Non-pigmented ciliary epithelial cell (primary cell): ENCODE measurements at places on chromosomes 1 and 21.

DNA sequence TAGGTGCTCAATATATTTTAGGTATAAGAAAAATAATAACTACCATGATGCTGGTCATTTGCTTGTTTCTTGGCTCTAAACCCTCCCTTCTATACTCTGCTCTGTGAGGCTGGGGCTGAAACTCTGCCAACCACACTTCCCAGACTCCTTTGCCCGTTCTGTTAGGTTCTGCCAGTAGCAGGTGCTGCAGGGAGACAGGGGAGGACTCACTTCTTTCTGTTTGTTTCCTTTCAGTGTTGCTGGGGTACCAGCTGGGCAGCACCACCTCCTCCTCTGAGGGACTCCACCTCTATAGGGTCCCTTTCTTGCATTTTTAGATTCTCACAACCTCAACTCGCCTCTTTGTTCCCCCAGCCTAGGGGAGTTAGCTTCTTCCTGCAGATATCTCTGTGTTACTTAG lies 17.0 kb upstream of the SH2D2A start:
- no peak for DNase-seq

DNA sequence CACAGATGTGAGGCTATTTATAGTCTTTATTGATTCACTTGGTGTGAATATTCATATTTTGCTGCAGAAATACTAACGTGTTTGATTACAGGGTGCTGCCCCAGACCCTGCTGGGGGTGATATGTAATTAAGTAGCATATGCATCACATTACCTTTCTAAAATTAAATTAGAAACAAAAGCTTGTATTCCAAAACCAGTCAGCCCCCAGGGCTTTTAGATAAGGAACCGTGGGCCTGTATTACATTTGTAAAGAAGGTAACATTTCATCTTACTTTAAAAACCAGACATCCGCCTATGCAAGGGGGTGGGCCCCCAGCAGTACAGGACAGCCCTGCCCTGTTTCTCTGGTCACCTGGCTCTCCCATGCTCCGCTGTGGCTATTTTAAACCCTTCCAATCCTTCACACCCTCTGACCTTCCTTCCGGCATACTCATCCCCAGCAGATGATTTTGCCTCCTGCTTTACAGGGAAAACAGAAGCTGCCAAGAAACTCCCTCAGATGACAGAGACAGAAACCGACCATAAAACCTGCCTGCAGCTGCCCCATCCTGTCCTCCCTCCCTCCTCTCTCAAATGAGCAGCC lies 22.0 kb upstream of the KCNC4 start:
- no peak for DNase-seq

GRCh38 chr1:199778324-199778955 lies 249.1 kb upstream of the NR5A2 start:
- DNase-seq = no peak

- no peak for DNase-seq
Observed at GRCh38 chr1:153498746-153499145, 37.0 kb downstream of the S100A6 start.

DNA sequence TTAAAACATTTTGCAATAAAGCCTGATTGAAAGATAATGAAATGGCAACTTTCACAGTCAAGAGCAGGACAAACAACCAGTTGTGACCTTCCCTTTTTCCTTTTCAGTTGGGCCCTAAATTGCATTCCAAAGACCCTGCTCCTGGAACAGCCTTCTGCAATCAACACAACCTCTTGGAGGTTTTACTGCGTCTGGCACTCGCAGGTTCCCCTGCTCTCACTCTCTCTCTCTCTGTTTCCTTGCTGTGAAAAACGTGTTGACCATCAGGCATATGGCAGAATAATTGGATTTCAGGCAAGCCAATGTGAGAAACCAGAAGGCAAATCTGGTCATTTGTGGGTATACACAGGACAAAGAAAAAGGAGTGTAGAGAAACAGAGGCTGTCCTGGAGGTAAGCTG lies 23.2 kb downstream of the SLC44A5 start:
- no peak for DNase-seq

DNA sequence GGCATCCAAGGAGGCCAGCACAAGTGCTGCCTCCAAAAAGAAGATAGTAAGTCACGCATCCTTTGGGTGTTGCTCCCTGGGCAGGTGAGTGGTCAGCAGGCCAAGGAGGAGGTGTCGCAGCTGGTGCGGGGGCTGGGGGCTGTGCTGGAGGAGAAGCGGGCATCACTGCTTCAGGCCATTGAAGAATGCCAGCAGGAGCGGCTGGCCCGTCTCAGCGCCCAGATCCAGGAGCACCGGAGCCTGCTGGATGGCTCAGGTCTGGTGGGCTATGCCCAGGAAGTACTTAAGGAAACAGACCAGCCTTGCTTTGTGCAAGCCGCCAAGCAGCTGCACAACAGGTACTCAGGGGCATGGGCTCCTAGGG lies 4.3 kb downstream of the TRIM46 start:
- no peak for DNase-seq

DNA sequence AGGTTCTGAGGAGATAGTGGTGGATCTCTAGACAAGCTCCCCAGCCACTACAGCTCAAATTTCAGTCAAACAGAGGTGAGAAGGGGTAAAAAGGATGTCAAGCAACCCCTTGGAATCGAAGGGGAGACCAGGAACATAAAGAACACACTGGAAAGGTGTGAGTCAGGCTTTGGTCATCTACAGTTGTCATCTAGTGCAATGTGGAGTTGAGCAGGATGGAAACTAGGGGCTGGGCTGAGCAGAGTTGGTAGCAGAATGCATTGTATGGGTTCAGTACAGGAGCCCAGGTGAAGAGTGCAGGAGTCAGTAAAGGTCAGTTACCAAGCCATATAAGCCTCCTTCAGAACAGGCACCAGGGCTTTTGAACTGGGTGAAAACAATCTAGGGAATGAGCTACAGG lies 52.7 kb upstream of the VAV3 start:
- no peak for DNase-seq

- DNase-seq = no peak
Observed at GRCh38 chr1:76668046-76668445, 199.2 kb upstream of the ST6GALNAC5 start.

- no peak for DNase-seq
Observed at GRCh38 chr1:113692824-113693431, 66.4 kb downstream of the PHTF1 start.

DNA sequence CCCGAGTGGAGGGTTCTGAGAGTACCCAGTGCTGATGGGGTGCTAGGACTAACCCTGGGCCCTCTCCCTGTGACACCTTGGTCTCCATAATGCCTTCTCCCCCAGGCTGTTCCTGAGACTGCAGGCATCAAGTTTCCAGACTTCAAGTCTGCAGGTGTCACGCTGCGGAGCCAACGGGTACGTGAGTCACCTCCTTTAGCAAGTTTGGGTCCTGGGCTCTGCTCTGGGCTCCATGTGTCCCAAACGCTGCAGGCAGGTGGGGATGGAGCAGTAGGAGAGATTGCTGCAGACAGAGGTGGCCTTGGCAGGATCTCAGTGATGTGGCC lies 6.0 kb downstream of the DMAP1 start:
- DNase-seq = no peak

- no peak for DNase-seq
Observed at GRCh38 chr1:115632251-115633026, 9.3 kb upstream of the VANGL1 start.

DNA sequence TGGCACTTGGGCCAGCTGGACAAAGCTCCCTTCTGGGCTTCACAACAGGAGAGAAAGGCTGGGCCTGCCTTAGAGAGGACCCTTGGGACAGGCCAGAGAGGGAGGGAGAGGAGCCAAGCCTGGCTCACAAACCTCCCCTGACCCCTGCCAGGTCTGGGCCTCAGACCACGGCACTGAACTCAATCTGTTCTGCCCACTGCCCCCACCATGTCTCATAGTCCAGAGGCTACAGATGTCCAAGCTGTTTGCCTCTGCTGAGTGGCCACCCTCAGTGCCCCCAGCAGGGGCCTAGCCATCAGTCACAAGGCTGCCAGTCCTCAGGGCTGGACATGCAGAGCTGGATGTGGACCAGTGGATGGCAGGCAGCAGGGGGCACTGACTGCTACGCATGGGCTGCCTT lies 13.0 kb upstream of the DMBX1 start:
- no peak for DNase-seq

DNA sequence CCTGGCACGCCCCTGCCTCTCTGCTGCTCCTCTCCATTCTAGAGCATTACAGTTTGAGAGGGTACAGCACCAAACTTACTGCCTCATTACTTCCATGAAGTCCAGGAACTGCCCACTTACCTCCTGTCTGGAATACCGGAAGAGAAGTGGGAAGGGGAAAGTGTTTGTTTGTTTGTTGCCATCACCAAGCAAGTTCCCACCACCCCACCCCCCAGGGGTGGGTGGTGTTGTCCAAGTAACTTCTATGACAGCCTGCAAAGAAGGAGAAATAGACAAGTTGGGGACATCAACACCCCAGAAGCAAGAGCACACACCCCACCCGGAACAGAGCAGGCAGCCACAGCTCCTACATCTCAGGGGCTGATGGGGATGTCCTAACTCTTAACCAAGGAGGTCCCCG lies 18.0 kb downstream of the OPTC start:
- no peak for DNase-seq

DNA sequence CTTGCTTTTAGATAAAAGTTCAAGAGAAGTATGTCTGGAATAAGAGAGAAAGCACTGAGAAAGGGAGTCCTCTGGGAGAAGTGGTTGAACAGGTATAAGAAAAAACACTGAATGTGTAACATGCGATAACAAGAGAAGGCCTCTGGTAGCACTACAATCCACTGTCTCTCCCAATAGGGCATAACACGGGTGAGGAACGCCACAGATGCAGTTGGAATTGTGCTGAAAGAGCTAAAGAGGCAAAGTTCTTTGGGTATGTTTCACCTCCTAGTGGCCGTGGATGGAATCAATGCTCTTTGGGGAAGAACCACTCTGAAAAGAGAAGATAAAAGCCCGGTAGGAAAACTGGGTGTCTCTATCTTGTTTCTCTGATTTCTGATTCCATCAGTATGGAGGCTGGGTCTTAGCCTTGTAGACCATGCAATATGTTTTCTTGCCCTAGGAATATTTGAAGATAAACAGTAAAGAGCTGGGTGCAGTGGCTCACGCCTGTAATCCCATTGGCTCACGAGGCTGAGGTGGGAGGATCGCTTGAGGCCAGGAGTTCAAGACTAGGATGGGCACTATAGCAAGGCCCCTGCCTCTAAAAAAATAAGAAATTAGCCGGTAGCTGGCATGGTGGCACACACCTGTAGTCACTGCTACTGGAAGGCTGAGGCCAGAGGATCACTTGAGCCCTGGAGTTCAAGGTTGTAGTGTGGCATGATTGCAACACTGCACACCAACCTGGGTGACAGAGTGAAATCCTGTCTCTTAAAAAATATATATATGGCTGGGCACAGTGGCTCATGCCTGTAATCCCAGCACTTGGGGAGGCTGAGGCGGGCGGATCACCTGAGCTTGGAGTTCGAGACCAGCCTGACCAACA lies 40.4 kb downstream of the DAP3 start:
- peak; percentile 24 for DNase-seq

DNA sequence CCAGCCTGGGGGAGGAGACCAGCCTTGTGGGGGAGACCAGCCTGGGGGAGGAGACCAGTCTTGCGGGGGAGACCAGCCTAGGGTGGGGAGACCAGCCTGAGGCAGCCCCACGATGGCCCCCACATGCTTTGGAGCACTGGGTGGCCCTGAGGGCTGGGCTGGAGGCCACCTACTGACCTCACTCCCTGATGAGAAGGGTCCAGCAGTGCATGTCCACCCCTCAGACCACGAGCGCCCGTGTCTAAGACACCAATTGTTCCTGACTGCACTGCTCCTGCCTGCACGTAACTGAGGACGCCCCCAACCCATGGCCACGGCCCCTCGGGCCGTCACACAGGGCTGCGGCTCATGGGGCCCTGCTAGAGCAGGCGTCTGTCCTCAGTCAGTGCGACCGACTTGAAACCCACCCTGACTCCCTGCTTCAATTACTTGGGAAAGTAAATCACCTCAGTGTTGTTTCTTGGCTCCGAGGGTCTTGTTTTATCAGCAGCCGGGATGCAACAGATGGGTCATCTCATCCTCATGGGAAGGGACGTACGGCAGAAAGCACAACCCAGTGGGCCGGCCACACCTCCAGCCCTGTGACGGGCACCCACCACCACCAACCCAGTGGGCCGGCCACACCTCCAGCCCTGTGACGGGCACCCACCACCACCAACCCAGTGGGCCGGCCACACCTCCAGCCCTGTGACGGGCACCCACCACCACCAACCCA lies at the start of gene SPATC1L:
Gene SPATC1L, minus strand, starts transcription at position 550 of the 715 bp plus-strand sequence. CDS start 1,643 bp downstream, outside the sequence.
- peak; percentile 37 for DNase-seq

DNA sequence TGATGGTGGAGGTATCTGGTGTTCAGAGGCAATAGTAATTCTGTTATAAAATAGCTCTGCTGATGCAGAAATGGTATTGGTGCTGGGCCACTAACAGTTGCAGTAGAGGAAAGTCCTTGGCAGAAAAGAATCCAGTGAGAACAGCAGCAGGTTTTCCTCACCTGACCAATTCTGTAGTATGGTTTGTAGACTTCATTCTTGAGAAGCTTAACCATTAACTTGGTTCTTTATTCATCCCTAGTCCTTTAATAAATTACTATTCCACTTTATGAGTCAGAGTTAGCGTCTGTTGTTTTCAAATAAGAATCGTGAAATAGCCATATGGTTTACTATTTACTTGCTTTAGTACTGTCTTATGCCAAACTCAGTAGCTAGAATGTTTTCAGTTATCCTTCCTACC lies 128.5 kb upstream of the SERTAD4 start:
- DNase-seq = no peak

GRCh38 chr1:204633665-204634064 lies 51.9 kb downstream of the LRRN2 start:
- DNase-seq = no peak

GRCh38 chr1:82836973-82837680 lies 1036.4 kb downstream of the ADGRL2 start:
- no peak for DNase-seq

DNA sequence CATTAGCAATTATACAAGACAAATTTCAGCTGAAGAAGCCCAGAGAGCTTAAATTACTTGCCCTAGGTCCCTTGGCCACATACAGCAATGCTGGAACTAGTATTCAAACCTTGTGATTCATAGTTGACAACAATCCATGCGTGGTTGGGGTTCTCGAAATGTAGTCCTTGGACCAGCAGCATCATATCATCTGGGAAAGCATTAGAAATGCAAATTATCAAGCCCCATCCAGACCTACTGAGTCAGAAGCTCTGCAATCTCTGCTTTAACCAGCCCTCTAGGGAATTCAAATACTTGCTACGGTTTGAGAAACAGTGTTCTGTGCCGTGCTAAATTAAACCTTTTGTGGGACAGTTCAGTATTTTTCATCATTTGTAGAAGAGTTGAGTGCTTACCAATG lies 65.1 kb downstream of the CLIC6 start:
- no peak for DNase-seq

GRCh38 chr1:245454051-245454450 lies 299.3 kb downstream of the KIF26B start:
- DNase-seq = no peak
